Activated CD8-positive, alpha-beta memory T cell treated with anti-CD3 and anti-CD28 coated beads for 1 hour (primary cell): ENCODE measurements at places on chromosomes 2 and 18.

- no peak for DNase-seq
These were observed 58.2 kb downstream of the SERPINB8 start for GRCh38 chr18:64027931-64028695.

DNA sequence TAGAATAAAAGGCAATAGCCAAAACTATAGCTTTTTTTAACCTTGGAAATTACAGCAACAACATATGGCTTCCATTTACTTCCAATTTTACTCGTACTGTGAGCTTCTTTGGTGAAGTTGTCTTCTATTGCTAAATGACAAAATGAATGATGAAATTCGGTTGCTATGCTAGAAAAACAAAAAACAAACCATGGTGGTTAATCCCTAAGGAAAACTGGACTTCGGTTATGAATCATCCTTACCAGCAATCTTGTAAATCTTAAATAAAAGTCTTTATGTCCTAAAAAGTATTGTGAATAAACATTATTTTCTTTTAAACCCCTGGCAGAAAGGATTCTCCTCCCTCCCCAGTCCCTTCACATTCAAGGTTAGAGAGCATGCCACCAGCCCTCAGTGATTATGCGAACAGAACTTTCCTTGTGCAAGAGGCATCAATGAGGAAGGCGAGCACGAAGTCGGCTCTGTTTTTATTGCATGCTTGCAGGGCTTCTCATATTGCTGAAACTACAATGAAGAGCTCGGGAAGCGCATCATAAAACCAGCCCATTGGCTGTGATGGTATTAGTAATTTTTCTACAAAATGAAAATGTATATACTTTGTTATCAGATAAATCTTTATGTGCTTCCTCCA lies 62.9 kb downstream of the ZNF521 start:
- DNase-seq, result no peak

DNA sequence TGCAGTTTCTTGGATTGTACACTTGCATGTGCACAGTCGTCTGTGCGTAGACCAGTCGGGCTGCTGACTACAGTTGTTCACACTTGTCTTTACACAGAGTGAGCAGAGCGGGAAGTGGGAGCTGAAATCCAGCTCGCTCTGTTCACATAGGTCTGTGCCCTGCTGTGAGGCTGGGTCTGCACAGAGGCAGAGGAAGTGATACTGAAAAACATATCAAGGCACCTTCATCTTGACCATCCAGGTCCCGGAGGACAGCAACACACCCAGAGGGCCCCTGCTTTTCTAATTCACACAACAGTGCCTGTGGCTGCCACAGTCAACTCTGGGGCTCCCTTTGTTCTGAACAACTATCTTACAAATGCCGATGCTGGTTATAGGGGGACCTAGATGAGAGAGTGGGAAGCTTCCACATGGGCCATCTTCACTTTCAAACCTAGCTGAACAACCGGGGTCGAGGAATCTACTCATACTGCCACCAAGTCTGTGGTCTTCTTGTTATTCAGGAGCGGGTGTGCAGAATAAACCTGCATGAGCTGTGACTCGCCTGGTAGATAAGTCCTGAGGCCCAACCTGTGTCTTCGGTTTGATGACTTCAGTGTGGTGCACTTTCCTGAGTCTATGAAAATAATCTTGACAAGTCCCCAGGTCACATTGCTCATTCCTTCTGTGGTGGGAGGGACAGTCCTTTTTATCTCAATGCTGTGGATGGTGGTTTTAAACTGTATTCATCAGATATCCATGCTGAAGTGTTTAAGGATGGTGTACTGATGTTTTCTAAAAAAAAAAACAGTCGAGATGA lies 3.5 kb upstream of the ADNP2 start:
- no peak for DNase-seq

DNA sequence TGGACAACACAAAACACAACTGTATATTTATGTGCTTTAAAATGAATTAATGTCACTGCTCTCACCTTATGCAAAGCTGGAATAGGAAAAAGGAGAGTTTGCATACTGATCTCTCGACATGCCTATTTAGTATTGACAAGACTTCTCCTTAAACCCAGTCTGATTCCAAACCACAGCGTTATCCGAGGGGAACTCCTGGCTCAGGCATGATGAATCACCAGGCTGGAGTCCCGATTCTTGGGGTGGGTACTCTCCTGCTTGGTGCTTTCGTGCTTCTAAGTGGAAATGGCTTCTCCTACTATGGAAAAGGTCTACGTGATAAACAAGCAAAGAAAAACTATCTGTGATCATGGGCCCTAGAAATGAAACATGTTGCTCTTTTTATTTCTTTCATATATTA lies 88.9 kb upstream of the SLC35G4 start:
- no peak for DNase-seq
